ENCODE measurements at places on chromosomes 7 and 10.

GRCh38 chr7:95736635-95737034 is 35.7 kb upstream of the DYNC1I1 start:
- no peak for DNase-seq

- DNase-seq: no peak
Measured at GRCh38 chr10:6465437-6465836, 114.6 kb downstream of the PRKCQ start.

- DNase-seq: no peak
Measured at GRCh38 chr10:47371629-47372485, 12.2 kb downstream of the ZNF488 start.

GRCh38 chr7:885261-885892 is 9.0 kb downstream of the GET4 start:
- DNase-seq: no peak

GRCh38 chr10:100816671-100817070 is 71.3 kb downstream of the PAX2 start:
- DNase-seq: no peak

- no peak for DNase-seq
Measured at GRCh38 chr10:63921908-63922467, 400.8 kb downstream of the REEP3 start.

GRCh38 chr10:60883187-60883586 is 60.8 kb downstream of the RHOBTB1 start:
- DNase-seq: no peak

DNA sequence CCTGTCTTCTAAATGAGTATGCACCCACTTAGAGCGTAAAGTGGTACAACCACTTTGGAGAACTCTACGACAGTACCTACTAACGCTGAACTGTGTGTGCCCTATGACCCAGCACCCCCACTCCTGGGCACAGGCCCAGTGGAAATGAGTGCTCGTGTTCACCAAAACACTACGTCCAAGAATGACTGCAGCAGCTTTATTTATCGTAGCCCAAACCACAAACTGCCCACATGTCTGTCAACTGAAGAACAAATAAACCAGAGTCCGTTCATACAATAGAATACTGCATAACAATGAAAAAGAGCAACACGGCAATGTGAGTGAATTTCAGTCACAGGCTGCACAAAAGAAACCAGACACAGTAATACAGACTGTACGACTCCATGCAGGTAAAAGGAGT is 35.4 kb downstream of the TLL2 start:
- no peak for DNase-seq

DNA sequence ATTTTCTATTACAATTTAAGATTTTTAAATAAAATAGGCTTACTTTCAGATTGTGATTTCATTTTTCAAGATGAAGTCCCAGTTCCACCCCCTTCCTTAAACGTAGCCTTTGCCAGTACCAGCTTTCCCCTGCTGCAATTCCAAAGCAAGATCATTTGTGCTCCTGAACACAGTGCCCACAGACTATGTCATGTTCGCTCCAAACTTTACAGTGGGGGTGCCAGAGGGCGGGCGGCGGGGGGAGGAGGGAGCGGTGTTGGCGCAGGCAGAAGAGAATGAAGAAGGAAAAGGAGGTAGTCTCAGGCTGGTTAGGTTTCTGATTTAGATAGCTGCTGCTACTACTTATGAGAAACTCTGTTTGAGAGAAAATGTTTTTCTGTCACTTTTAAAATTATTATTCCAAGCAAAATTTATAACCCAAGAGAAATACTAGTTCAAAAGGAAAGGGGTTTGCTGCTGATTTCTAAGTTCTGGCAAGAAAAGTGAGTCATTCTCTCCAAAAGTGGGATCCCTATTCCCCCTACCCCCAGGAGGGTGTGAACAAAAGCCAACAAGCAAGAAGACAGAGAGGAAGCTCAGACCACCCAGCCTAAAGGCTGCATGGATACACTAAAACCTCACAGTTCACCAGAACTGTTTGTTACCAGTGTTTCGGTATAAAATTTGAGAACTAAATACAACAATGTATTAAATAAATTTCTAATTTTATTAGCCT is 109.6 kb downstream of the SRPK2 start:
- no peak for DNase-seq

DNA sequence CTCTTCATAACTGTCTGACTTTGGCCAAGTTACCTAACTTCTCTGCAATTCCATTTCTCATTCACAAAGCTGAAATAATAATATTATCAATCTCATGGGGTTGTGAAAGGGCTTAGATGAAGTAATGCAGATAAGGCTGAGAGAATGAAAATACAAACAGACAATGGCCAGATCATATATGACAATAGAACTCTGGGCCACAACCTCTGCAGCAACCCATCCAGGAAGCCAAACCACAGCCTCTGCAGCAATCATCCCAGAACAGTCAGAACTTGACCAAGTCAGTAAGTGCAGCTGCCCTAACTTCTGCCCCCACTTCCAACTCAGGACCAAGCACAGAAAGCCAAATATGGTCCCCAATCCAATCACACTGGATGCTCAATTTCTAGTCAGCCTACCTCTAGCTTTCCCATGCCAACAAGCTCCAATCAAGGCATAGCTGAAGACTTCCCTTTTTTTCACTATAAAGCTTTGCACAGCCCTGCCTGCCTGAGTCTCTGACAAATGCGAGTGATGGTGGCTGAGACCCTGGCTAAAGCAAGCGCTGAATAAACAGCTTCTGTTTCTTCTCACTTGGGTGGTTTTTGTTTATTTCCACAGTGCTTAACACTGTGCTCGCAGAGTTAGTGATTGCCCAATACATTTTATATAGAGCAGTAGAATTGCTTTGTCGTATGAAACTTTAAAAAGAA is 34.8 kb upstream of the TNPO3 start:
- no peak for DNase-seq

GRCh38 chr7:139651914-139652313 is 125.9 kb downstream of the HIPK2 start:
- no peak for DNase-seq
